Activated CD4-positive, alpha-beta T cell treated with anti-CD3 and anti-CD28 coated beads, Interleukin-2, amount 10 ng/mL, durations not matched to agents 7 days and 5 days (primary cell): ENCODE measurements at places on chromosomes 12 and 14.

GRCh38 chr14:90549794-90550641 is 153.2 kb downstream of the CALM1 start:
- no peak for DNase-seq

DNA sequence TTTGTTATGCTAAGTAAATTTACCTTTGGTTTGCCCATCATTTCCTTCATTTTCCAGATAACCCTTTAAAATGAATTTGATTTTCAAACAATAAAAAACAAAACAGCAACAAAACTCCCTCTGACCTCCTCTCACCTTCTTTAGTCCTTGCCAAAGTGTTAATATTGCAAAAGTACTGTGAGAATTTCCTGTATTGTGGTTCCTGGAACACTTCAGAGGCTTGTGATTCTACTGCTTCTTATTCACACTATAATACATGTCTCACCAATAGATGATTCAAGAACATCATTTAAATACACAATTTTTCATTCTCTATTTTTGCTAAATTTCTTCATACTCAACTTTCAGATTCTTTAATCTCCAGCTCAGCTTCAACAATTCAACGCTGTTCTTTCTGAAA is at the start of gene KLRD1:
TSS of gene KLRD1 (plus strand) at position 241 of the 400 bp plus-strand sequence. CDS start 208 bp downstream, outside the sequence.
- no peak for DNase-seq

- no peak for DNase-seq
Observed at GRCh38 chr14:91878274-91878673, 10.9 kb upstream of the TC2N start.

DNA sequence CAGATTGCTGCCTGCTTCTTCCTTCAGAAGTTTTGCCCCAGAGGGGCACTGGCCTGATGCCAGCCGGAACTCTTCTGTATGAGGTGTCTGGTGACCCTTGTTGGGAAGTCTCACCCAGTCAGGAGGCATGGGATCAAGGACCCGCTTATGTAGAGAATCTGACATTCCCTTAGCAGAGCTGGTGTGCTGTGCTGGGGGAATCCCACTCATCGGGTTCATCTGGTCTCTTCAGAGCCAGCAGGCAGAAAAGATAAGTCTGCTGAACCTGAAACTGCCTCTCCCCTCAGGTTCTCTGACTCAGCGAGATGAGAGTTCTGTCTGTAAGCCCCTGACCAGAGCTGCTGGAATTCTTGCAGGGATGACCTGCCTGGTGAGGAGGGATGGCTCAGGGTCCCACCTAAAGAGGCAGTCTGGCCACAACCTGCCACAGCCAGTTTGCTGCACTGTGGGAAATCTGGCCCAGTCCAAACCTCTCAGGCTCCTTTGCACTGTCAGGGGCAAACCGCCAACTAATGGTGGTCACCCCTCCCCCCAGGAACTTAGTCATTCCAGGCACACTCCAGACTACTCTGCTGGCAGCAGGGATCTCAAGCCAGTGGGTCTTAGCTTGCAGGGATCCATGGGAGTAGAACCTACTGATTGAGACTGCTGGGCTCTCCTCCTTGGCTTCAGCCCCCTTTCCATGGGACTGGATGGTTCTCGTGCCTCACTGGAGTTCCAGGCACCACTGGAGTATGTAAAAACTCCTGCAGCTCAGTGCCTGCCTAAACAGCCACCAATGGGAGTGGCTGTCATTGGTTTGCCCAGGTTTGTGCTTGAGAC is 4.1 kb downstream of the CLEC2D start:
- peak; percentile 58 for DNase-seq

DNA sequence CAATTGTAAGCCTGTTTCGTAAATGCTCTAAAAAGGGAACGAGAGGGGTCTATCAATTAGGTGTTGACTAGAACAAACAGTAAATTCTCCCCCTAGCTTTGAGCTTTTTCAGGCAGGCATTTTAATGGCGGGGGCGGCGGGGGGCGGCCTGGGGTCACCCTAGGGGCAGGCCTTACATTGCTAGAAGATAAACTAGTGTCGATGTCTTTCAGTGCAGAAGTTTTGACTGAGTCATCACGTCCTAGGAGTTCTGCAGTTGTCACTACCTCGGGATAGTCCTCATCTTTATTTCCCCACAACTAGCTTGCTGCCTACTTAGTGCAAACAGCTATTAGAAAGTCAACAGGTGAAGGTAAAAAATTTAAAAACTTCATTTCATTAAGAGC is 1.6 kb downstream of the ATP6V1D start:
- no peak for DNase-seq

GRCh38 chr12:6068227-6068626 is 56.2 kb downstream of the VWF start:
- DNase-seq = no peak

DNA sequence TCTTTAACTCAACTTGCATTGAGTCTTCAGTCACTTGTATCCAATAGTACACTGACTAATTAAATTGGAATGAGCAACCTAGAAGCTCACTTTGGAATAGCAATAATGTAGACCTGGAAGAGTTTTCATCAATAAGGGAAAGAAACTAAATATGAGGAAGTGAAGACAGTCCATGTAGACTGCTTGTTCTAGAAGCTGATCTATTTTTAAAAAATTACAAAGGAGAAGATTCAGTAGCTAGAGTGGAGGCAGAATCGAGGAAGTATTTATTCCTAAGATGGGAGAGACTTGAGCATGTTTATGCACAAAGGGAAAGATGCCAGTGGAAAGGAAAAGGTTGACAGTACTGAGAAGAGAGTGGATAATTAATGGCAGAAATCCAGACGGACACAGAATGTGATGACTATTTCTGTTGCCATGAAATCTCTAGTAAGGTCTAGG is 156.3 kb upstream of the PDE3A start:
- no peak for DNase-seq

GRCh38 chr12:1510056-1510812 is 84.1 kb downstream of the FBXL14 start:
- DNase-seq = no peak

DNA sequence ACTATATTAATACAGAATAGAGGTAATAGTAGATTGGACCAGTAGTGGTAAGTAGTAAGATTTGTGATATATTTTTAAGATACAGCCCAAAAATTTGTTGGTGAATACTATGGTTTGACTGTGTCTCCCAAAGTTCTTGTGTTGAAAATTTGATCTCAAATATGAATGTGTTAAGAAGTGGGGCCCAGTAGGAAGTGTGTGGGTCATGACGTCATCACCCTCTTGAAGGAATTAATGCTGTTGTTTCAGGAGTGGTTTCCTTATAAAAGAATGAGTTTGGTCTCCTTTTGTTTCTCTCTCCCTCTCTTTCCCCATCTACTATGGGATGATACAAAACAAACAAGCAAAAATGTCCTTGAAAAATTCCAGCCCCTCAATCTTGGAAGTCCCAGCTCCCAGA is 16.3 kb downstream of the LUM start:
- no peak for DNase-seq

- DNase-seq = peak; percentile 61
Observed at GRCh38 chr12:27821259-27821973, 41.4 kb upstream of the MANSC4 start.

GRCh38 chr12:121102307-121102706 is 30.4 kb upstream of the P2RX7 start:
- DNase-seq = no peak
